ENCODE measurements at places on chromosomes 2 and 18. TPM values are rescaled to one million over a fixed set of nuclear protein-coding genes. Genes with fewer than 3 reads are reported as not detected.
A peak's percentile ranks its signal among the peaks of the same experiment; 100 is the strongest.

- DNase-seq = peak; percentile 90
Measured at GRCh38 chr18:26091047-26091630, 726 bp upstream of the SS18 start.

DNA sequence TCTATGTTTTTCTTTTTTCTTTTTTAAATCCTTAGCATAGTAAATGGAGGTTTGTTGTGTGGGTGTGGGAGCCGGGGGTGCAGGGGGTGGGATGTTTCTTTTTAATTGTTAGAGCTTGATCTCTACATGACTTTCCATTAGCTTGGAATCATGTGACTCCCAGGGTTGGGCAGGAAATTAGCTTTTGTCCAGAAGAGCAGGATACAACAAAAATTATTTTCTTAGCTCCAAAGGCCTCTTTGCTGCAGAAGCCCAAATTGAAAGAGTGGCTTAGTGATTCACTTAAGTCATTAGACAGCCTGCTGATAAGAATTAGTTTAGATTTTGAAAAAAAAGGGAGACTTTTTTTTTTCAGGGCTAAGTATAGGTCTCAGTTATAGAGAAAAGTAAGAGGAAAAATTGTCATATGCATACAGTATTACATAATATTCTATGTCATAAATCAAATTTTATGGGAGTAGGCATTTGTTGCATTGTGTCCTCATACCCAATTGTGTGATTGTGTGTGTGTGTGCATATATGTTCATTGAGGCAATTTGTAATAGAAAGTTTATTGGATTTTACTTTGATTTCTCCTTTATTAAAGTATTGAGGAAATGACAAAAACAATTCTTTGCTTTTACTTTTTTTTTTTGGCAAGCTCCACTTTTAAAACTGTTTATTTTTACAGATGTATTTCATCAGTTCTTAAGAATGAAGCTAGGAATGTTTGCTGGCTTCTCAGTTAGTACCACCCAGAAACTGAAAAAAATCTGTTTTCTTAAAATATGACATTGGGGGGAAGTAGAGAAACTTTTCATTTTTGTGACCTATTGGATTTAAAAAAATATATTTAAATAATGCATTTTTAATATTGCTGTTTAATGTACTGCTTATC lies 47.4 kb downstream of the TSPYL6 start:
- no peak for DNase-seq

DNA sequence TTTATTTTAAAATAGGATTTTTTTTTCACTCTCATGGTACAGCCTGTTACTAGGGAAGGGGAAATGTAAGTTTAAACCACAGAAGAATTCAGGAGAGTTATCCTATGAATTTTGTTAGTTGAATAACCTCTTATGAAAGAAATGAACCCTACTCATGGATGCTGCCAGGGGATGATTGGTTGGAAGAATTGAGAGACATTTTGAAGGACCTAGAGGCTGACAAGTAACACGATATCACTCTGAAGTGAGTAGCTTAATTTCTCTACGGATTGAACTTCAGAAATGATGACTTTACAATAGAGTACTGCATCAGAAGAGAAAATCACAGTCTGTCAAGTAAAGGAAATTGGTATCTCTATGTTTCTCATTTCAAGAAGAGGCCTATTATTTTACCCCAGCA lies 1346.2 kb downstream of the SUCLG1 start:
- no peak for DNase-seq

DNA sequence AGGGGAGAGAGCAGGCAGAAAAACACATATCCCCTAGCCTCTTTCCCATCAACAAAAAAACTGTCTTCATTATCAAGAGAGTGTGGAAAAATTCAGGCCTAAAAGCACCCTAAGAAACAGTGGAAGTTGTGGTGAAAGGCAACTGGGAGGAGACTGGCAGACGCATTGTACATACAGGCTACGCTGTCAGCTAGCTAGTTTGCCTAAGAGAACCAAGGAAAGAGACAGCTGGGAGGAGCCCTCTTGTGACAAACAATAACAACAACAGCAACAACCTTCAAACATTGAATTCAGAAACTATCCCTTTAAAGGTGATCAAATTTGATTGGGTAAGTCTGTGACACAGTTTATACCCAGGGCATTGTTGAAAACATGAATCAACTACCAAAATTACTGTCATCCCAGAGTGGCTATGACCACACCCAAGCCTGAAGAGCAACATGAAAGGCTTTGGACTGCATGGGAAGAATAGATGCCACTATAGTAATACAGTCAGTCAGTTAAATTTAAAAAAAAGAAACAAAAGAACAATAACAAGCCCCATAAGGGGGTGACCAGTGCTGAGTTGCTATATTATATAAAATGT lies 88.9 kb upstream of the CRIM1 start:
- no peak for DNase-seq

DNA sequence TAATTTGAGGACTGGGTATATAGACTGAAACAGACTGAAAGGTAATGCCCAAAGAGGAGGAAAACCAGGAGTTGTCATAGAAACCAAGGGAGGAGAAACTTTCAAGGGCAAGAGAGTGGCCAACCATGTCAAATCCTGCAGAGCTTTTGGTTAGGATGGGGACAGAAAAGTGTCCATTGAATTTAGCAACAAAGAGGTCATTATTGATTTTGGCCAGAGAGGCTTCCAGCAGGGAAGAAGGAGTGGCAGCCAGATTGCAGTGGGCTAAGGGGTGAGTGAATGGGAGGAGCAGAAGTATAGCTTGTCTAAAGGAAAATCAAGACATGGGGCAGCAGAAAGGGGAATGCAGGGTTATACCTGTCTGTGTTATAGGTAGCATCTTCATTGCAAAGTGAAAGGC lies 194.0 kb downstream of the CAMKMT start:
- DNase-seq = no peak

- DNase-seq = no peak
Measured at GRCh38 chr18:72973841-72974240, 106.1 kb upstream of the NETO1 start.

DNA sequence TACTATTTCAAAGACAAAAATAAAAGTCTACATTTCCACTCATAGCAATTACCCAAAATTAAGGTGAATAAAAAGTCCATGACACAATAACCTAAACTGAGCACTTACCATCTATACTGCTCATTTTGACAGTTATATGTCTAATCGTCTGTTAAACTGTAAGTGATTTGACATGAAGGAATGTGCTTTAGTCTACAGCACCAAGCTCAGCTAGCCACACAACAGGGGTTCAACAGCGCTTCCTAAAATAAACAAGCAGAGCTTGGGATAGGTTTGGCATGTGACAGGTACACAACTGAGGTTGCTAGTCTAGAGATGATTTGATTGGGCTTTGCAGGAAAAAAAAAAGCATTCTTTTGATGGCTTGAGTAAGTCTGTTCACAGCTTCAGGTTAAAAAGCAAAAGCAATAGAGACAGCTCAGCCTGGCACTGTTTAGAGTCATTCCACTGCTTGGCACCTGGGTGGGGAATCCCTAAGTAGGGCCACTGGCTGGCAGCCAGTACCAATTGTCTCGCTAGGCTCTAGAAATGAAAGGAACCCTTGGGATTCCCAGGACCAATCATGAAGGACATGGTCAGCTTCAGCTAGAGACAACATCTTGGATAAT lies 78.6 kb downstream of the BARD1 start:
- DNase-seq = no peak

DNA sequence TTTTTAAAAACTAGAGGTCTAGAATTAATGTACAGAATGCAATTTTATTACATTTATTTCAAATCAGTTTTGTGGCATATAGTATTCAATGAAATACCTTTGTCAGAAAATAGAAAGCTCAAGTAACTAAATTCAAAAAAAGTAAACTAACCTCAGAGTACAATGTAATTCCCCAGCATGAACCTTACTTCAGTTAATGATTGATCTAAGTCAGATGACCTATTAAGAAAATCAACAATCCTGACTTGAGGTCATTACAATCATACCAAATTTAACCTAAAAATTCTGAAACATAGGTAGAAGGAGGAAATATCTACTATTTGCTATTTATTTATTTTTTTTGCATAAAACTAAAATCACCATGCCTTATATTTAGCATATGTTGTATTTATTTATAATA lies 142.9 kb downstream of the CCDC102B start:
- DNase-seq = no peak

GRCh38 chr2:19185086-19185485 lies 173.3 kb downstream of the OSR1 start:
- DNase-seq = no peak

GRCh38 chr2:198825534-198825933 lies 632.2 kb downstream of the SATB2 start:
- no peak for DNase-seq

DNA sequence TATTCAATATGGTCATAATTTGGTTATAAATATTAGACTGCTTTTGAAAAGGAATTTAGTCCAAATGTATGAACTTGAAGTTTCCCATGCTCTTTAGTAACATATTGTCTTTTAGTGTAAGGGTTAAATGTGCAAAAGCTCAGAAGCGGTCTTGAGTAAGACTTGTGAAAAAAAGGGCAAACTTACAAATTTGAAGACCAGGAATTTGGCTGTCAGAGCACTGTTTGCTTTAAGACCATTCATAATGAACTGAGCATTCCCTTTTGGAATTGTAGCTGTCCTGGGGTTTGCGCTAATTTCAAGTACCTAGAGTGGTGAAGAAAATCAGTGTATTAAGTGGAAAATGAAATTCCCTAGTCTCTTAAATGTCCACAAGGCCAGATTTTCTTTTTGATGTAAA lies 6.9 kb upstream of the ZEB2 start:
- no peak for DNase-seq

GRCh38 chr2:70767699-70768589 lies at the start of gene ADD2:
Gene ADD2, minus strand, starts transcription at chr2:70768200. Its CDS starts 61,792 bp downstream, at chr2:70706408.
- peak; percentile 81 for DNase-seq

ATP6V1B1 gene
- total RNA-seq = 0.48 TPM

CFC1 gene
- total RNA-seq = not detected

CTDSP1 gene
- total RNA-seq = 112 TPM

DPP4 gene
- 5.1 TPM for total RNA-seq

PARD3B gene
- total RNA-seq = 37.0 TPM

FRZB gene
- 5.4 TPM for total RNA-seq

Measured in posterior vena cava (tissue), 2 donors.